KG1 (cell line): ENCODE measurements at places on chromosomes 6 and 20.

- no peak for DNase-seq
Measured at GRCh38 chr20:48844996-48845395, 17.2 kb upstream of the PREX1 start.

- DNase-seq = no peak
Measured at GRCh38 chr6:161270116-161270515, 3.7 kb downstream of the AGPAT4 start.

- no peak for DNase-seq
Measured at GRCh38 chr6:109456710-109457561, 1.4 kb upstream of the MICAL1 start.

DNA sequence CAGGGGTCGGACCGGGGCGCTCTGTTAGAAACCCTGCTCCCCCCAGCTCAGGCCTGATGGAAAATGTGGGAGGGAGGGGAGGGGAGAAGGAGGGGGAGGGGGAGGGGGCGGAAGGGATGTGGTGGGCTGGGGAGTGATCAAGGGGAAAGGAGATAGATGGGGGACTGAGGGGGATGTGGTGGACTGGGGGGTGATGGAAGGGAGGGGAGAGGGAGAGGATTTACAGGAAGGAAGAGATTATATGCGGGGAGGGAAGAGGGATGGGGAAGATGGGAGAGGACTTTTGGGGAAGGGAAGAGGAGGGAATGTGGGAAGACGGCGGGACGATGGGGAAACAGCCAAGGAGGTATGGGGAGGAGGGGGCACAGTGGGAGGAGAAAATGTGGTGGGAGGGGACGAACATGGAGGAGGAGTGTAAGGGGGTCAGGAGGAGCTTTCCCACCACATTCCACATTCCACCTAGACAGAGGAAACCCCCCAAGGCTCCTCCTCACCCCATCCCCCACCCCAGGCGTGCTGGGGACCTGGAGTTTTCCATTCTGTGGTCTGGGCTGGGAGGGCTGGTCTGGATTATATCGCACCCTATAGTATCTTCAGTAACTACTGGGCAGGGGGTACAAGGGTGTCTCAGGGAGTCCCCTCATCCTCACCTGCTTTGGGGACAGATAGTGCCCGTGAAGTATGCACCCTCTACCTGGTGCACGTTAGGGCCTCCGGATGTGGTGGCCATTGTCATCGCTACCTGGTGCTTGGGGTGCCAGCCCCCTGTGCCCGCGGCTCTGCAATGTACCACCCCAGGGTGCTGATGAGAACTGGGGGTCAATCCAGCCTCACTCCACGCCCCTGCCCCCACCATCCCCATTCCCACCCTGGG is 578 bp upstream of the PTGIS start:
- no peak for DNase-seq

DNA sequence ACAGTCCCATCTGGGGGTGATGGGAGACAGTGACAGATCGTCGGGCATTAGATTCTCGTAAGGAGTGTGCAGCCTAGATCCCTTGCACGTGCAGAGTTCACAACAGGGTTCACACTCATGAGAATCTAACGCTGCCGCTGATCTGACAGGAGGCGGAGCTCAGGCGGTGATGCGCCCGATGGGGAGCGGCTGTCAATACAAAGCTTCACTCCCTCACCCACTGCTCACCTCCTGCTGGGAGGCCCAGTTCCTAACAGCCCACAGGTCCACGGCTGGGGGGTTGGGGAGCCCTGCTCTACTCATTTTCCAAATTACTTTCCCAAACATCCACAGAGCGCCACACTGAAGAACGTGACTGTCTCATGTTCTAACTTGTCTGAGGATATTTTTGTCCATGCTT is 25.3 kb downstream of the CTCFL start:
- DNase-seq = no peak

DNA sequence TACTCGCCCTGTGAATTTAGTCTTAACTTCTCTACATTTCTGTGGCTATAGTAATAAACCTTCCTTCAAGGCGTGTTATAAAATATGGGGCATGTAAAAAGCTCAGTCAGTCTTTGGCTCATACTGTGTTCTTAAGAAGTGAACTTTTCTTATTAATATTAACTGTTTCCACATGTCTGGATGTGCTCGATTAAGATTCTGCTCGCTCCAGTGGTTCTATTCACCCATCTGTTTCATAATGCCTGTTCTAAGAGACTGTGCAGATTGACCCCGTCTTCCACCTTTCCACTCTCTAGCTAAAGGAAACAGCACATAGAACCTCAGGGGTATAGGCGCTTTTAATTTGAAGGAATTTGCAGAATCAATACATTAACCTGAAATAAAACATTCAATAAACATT is 99.9 kb downstream of the L3MBTL3 start:
- no peak for DNase-seq

- DNase-seq = no peak
Measured at GRCh38 chr6:111541026-111541681, 58.1 kb upstream of the REV3L start.

GRCh38 chr6:76774781-76775384 is 688.4 kb downstream of the HTR1B start:
- DNase-seq = no peak

DNA sequence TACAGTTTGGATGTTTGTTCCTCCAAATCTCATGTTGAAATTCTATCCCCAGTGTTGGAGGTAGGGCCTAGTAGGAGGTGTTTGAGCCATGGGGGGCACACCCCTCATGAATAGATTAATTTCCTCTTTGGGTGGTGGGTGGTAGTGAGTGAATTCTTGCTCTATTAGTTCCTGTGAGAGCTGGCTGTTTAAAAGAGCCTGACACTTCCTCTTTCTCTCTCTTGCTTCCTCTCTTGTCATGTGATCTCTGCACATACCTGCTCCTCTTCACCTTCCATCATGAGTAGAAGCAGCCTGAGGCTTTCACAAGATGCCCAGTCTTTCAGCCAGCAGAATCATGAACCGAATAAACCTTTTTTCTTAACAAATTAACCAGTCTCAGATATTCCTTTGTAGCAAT is 340.2 kb upstream of the CHD6 start:
- no peak for DNase-seq

DNA sequence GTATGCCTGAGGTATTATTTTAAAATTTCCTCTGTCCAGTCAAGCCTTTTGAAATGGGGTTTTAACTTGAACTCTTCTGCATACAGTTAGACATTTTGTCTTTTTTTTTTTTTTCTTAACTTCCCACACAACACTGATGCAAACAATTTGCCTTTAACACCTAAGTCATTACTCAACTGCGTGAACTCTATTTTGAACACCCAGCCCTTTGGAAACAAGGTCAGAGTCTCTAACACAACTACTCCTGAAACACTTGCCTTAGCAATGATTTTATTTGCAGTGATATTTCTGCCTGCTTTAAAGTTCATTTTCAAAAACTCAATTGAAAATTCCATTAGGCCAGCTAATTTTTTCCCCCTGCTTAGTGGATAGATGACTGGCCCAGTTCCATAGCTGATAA is 24.2 kb downstream of the GLYATL3 start:
- no peak for DNase-seq

DNA sequence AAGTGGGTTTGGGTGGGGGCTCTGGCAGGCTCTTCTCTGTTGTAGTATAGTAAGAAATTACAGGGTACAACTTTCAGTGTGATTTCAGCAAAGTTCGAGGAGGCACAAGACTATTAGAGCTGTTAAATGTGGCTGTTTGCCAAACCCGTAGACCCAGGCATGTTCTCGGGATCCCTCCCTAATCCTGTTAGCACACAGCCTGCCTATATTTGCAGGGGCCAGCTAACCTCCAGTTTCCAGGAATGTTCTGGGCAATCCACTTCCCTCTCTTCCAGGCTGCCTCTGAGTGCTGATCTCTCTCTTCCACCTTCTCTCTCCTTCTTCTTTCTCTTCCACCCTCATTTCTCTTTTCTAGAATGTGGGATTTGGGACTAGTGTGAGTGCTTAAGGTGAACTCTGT is 34.8 kb upstream of the ZFP64 start:
- no peak for DNase-seq

- no peak for DNase-seq
Measured at GRCh38 chr6:80020381-80021120, 16.1 kb downstream of the TTK start.

GRCh38 chr20:11447371-11448100 is 470.2 kb upstream of the BTBD3 start:
- no peak for DNase-seq

- DNase-seq = no peak
Measured at GRCh38 chr20:57857969-57858368, 148.2 kb upstream of the PMEPA1 start.

DNA sequence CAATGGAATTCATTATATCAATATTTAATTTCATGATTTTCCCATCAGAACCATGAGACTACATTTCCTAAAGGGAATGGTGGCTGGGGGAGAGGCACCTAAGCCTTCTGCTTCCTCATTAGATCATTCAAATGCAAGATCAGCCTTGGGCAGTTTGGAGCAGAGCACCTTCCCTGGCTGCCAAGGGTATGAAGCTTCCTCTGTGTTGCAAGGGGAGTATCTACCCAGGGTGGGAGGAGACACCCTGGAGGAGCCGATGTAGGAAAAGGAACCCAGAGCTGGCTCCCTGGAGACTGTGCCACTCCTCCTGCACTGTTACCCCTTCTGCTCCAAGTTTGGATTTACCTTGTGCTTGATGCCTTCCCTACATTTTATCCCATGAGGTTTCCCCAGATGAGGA is 299.7 kb upstream of the PRDM1 start:
- no peak for DNase-seq

DNA sequence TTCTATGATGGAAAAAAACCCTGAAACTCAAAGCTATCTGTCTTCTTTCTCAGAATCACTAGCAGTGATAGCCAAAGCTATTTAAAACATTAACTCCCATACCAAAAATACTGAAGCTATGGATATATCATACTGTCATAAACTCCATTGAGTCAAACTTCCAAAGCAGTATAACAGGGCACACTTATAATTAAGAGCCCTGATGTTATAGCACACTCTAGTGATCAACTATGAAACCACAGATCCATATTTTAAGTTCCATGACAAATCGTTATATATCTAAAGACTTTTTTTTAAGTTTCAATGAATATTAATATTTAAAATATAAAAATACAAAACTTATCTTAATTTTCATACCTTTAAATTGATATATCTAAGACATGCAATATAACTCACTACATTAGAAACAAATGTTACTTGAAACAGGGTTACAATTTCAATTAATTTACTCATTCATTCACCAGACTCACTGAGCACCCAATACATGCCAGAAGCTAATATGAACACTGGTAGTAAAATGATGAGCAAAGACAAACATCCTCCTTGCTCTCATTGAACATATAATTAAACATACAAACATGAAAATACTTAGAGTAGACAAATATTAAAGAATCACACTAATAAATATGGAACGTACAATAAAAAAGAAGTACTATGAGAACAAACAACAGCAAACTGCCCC is 69.3 kb downstream of the IBTK start:
- DNase-seq = no peak

GRCh38 chr6:159970659-159971063 is 1.8 kb downstream of the IGF2R start:
- DNase-seq = no peak

DNA sequence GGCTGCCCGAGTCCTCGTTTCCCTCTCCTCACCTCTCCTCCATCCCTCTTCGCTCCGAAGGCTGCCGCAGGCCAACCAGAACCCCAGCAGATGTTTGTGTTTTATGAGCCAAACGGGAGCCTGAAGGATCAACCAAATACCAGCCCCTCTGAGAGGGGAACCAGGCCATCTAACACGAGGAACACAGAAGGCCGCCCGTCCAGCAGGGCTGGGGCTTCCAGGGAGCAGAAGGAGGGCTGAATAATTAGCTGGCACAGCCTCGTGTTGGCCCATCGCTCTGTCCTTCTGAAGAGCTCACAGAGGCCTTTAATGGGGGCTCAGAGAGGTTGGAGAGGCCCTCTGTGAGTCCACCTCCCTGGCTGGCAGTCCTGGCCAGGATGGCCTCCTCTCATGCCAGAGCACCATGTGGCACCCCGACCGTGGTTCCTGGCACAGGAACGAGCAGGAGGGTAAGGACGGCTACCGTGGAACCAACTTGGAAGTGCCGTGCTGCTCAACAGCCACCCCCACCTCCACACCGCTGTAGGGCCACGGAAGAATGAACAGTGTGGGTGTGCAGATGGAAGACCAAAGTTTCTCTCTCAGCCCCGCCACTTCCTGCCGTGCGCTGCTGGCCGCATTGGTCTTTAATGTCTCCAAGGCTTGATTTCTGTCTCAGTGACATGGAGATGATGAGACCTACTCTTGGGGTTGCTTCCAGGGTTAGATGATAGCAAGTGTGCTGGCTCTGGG is 155.2 kb downstream of the SCML4 start:
- no peak for DNase-seq

- DNase-seq = no peak
Measured at GRCh38 chr6:29793036-29793356, 34.6 kb upstream of the HLA-G start.

GRCh38 chr6:109672175-109672574 is 18.8 kb downstream of the AK9 start:
- no peak for DNase-seq

DNA sequence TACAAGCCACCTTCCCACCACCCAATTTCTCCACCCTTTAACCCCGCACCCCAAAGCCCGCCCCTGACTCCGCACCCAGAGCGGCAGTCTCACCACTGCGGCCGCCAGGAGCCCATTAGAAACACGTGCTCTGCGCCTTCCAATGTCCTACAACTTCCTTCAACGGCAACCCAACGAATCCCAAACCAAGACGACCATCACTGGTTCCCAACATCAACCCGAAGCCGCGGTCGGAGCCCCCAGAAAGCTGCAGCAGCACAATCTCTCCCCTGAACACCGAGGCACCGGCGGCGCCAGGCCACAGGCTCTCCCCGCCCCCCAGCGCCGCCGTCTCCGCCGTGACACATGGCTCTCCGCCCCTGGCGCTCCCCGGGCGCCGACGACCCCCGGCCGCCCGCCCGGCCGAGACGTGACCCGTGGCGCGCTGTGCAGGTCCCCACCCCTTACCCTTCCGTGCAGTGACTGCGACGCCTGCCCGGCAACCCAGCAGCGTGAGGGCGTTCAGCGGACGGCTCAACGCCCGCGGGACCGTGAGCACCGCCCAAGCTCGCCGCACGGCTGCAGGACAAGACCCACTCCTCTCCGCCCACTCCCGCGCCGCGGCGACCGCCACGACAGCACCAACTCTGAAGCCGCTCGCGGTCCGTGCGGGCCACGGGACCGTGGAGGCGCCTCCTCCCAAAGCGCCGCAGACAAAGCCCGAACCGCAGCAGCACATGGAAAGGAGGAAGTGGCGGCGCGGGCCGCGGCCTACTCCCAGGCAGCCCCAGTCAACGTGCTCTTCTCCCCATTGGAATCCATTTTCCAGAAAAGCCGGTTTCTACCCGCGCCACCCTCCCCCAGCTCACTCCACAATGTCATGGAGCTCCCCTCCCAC is 551 bp downstream of the SYNCRIP start:
- peak; percentile 35 for DNase-seq

DNA sequence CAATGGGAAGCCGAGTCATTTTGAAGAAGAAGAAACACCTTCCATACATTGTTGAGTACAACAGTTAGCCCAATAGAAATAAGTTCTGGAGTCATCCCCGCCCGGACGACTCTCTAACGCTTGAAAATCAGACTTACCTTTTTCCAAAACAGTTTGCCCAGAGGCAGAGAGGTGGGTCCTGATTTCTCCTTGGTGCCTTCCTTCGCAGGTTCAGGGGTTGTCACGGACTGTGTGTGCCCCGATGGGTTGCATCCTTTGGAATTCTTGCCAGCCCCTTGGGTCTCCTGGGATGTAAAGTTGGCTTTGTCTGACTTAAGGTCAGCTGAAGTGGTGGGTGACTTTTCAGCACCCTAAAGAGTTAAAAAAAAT is 85.3 kb downstream of the BCAS1 start:
- DNase-seq = no peak

GRCh38 chr6:154593122-154593521 is 82.6 kb upstream of the CNKSR3 start:
- DNase-seq = no peak

- peak; percentile 50 for DNase-seq
Measured at GRCh38 chr6:113881478-113881980, 24.4 kb downstream of the MARCKS start.
